ENCODE measurements at places on chromosomes 12 and 14. TPM values are rescaled to one million over a fixed set of nuclear protein-coding genes. Genes with fewer than 3 reads are reported as not detected.

Gene TAS2R42
- not detected for total RNA-seq

DNA sequence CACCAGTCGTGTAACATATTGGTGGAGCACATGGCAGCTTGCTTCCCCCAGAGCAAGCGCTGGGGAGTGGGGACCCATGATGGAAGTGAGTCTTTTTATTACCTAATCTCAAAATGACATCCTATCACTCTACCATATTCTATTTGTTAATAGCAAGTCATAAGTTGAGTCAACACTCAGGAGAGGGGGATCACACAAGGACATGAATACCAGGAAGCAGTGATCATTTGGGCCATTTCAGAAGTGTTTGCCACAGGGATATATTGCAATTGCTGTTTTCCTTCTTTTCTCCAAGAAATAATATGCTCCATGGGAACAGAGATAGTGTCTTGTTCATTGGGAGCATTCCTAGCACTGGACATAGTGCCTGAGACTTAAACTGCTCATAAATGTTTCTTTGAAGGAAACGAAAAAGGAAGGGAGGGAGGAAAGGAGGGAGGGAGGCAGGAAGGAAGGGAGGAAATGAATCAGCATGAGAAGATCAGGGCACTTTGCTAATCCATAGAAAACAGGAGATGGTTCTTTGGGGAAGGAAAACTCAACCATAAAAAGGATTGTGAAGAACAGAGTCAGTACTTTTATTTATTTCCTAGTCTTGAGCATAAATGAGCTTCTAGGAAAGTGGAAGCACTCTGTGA, 39.2 kb upstream of the EEA1 start:
- no peak overlapping the region for H3K27ac ChIP-seq
- H3K27me3 ChIP-seq: no peaks in the 10 kb centered on the region
- H3K4me1 ChIP-seq: peaks cover 20% of the 10 kb centered on the region
- H3K36me3 ChIP-seq: no peaks in the 10 kb centered on the region
- no peak for DNase-seq
- no peak overlapping the region for H3K4me3 ChIP-seq

GRCh38 chr14:34548472-34548981, 9.0 kb upstream of the EAPP start:
- peak overlapping the region; percentile 71 for H3K27ac ChIP-seq
- H3K4me3 ChIP-seq: no peak overlapping the region
- peak; percentile 34 for DNase-seq
- H3K36me3 ChIP-seq: no peaks in the 10 kb centered on the region

DNA sequence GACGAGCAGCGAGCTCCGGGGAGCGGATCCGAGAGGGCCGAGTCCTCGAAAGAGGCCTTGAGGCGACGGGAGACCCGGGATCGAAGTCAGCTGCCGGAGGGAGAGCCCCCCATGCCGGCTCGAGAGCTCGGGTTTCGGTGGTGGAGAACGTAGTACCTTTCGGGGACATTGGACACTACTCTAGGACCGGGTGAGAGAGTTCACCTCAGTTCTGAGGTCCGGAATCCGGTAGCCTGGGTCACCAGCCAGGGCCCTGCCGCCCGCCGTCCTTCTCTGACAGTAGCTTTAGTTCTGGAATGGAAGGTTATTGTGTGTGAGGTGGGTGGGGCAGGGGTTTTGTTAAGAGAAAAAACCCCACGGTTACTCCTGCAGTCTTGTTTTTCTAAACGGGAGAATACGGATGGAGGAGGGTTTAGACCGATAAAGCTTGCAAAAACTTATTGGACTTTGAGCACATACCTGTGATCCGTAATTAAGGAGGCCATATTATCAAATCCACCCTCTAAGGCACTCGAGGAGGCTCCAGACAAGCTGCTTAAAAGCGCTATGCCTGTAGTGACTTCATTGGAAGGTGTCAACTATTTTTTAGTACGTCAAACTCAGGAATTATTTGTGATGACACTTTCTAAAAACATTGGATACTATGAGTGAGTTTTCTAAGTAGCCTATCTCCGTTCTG, 765 bp downstream of the SCYL2 start:
- H3K27ac ChIP-seq: peak overlapping the region; percentile 97
- H3K36me3 ChIP-seq: no peaks in the 10 kb centered on the region
- no peaks in the 10 kb centered on the region for H3K27me3 ChIP-seq
- DNase-seq: no peak
- H3K4me1 ChIP-seq: peaks cover 39% of the 10 kb centered on the region

Gene DPPA3
- total RNA-seq: not detected

DNA sequence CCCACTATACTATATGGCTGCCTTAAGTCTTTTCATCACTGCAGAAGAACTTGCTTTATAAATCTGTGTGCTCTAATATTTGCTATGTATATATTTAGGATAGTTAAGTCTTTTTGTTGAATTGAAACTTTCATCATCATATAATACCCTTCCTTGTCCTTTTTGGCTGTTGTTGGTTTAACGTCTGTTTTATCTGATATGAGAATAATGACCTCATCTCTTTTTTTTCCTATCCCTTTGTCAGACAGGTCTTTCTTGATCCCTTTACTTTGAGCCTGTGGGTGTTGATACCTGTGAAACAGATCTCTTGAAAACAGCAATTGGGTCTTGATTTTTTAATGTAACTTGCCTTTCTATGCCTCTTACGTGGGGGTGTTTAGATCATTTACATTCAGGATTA, 316.3 kb downstream of the TMTC2 start:
- no peaks in the 10 kb centered on the region for H3K36me3 ChIP-seq
- DNase-seq: no peak
- H3K27me3 ChIP-seq: no peaks in the 10 kb centered on the region
- peaks cover 18% of the 10 kb centered on the region for H3K4me1 ChIP-seq
- no peak overlapping the region for H3K4me3 ChIP-seq
